ENCODE measurements at places on chromosomes 13 and 19.
A peak's percentile ranks its signal among the peaks of the same experiment; 100 is the strongest.

GRCh38 chr13:39268398-39268797, 230.1 kb downstream of the NHLRC3 start:
- DNase-seq, result no peak

- DNase-seq, result peak; percentile 54
Observed at GRCh38 chr13:33787051-33787591, 30.8 kb upstream of the RFC3 start.

GRCh38 chr13:60689571-60689970, 292.6 kb downstream of the TDRD3 start:
- DNase-seq, result no peak

DNA sequence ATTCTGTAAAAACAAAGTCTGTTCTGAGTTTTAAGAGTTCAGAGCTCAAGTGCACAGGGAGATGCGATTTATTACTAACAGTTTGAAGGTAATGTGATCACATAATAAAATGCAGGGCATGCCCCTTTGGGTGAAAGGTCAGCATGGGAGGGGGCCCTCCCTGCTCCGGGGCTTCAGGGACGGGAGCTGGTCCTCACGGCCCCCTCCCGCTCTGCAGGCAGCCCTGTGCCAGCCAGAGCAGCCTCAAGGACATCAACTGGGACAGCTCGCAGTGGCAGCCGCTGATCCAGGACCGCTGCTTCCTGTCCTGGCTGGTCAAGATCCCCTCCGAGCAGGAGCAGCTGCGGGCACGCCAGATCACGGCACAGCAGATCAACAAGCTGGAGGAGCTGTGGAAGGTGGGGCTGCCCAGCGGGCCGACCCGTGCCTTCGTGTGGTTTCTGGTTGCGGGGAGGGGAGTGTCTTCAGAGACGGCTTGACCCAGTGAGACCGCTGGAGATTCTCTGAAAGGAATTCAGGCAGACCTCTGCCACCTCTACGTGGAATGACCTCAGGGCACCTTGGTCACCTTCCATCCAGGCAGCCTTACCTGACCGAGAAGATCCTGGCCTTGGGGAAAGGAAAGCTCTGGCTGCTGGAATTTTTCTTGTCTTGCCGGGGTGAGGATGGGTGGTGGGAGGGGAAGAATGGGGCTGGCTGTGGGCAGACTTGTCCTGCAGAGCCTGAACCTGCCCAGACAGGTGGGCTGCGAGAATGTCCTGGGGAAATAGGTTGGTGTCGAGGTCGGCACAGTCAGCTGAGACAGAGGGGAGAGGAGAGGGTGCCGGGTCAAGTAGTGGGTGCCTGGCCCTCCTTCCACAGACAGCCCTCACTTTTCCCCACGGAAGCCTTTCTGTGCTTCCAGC, 19.0 kb downstream of the UPF1 start:
- no peak for DNase-seq

DNA sequence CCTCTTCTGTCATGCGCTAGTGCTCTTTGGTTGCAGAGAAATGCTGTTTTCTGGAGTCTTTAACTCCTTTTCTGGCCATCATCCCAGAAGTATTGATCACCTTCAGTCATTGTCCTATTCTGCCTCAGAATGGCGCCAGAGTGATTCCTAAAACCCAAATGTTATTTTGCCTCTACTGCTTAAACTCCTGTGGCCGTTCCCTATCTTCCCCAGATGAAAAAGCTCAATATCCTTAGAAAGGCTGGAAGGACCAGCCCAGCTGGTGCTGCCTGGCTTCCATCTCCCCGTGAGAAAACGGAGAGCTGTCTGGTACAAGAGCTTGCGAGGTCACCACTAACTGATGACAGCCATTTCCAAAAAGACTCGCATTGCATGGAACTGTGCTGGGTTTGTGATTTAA, 179.1 kb downstream of the RBM26 start:
- DNase-seq, result no peak

DNA sequence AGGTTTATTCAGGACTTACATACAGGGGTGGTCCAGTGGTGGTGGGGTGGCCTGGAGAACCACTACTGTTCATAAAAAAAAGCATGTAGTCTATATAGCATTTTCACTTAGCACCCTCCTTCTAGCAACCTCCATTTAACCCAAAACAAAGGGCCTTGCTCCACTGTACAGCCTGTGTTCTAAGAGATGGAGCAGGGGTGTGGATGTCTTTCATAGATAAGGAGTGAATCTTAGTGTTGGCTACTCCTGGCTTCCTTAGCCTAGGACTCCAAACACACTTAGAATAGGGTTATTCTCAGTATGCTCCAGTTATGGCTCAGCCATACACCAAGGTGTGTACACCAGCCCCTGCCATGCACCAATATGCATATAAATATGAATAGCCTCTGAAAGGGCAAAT, 95.2 kb downstream of the ELF1 start:
- DNase-seq, result no peak

GRCh38 chr13:20489185-20489820, 36.4 kb downstream of the CRYL1 start:
- no peak for DNase-seq

GRCh38 chr19:55459950-55460657, 1.3 kb downstream of the ISOC2 start:
- DNase-seq, result peak; percentile 48

DNA sequence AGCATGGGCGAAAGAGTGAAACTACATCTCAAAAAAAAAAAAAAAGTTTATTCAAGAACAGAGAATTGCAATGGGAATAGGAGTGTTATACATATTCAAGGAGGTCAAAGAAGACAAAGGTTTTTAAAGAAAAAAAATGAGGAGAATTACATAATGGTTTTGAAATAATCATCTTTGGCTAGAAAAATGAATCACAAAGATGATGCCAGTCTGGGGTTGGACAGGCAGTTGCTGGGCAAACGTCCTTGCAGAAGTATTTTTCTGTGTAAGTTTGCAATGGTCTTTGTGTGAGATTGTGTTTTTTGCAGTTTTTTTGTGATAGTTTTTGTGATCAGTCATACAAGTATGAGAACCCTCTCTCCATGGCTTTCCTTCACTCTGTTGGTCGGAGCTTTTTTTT, 23.7 kb downstream of the LYPD3 start:
- DNase-seq, result no peak

DNA sequence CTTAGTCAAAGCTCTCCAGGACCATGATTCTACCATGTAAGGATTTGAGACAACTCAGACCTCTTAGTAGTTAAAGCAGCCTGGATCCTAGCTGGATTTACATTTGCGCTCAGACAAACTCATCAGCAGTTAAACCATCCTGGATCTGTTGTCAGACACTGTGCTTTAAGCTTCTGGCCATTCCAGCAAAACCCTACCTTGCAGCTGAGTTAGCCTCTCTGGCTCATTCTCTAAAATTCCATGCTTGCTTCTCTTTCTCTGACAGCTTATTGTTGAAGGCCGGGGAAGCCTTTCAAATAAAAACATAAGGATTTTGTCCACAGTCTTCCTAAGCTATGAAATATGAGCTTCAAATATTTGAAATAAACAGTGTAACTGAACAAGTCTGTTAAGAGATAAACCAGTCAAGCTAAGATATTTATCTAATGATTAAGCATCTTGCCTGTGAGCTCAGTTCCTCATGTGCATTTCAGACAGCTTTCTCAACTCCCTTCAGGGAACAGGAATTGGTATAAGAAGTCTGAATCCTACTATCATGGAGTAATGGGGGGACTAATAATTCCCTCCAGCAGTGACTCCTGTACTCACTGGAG, 89.3 kb downstream of the SLAIN1 start:
- no peak for DNase-seq

DNA sequence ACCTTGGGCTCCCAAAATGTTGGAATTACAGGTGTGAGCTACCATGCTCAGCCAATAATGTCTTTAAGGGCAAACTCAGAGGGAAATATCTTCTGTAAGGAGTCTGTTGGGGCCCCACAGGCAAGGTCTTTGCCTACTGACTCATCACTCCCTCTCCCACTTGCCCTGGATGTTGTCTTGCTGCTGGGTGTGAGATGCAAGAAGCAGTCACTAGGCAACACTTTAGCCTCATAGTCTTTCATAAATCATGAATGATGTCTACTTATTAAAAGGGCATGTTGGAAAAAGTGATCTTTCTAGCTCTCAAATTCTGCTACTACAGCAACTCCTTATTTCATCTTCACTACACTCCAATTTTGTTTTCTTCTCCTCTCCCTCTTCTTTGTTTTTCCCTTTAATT, 34.6 kb upstream of the SLC10A2 start:
- no peak for DNase-seq

DNA sequence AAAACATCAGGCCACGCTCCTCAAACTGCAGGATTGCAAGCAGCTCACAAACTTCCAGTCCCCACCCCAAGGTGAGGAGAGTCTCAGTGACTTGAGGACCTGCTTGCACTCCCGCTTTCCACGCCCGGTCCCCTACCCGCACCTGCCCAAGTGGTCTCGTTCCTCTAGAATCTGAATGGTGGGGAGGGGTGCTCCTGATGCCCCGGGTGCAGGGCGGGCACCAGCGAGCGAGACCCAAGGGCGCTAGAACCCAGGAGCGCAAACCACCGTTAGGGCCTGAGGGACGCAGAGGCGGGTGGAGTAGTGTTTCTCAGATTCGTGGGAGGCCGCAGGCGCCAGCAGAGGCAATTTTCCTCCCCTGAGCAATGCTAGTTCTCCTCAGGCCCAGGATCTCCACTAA, 40.3 kb downstream of the SOX1 start:
- DNase-seq, result no peak

- no peak for DNase-seq
Observed at GRCh38 chr13:78593652-78594455, 9.5 kb downstream of the POU4F1 start.

DNA sequence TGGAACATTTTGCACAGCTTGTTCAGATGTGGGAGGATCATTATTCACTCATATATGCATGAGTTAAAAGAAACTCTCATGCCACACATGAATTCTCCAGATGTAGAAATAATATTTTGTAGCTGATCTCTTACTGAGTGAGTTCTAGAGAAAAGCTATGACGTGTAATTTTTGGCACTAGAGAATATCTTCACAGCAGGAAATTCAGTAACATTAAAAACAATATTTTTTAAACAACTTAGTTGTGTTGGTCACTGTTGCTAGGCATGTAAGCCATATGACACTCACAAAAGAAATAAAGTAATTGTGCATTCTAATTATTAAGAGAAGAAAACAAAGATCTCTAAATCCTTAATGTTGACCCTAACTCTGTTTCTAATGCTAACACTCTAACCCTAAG, 371.4 kb upstream of the SLC10A2 start:
- DNase-seq, result no peak

DNA sequence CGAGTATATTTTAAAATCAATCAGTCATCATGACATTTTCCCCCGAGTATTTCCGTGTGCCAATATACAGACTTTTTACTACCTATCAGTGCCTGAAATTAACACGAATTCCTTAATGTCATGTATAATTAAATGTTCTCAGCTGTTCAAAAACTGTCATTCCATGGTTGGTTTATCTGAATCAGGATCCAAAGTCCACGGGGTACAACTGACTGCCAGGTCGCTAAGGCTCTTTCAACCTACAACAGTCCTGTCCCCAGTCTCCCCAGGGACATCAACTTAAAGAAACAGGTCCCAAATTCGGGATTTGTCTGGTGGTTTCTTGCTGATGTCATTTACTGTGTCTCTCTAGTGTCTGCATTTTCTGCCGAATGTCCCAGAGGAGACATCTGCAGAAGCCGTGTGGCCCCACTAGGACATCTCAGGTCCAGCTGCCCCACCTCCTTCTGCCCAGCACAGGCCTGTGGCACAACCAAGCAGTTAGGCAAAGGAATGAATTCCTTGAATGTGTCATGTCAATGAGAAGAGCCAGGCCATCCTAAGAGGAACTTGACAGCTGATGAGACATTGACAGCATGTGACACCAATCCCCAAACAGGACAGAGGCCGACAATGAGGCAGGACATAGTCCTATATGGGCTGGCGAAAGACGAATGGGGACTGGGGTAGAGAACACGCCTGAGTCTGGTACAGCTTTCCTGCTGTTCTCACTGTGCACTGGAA, 109.5 kb downstream of the STK24 start:
- DNase-seq, result no peak

DNA sequence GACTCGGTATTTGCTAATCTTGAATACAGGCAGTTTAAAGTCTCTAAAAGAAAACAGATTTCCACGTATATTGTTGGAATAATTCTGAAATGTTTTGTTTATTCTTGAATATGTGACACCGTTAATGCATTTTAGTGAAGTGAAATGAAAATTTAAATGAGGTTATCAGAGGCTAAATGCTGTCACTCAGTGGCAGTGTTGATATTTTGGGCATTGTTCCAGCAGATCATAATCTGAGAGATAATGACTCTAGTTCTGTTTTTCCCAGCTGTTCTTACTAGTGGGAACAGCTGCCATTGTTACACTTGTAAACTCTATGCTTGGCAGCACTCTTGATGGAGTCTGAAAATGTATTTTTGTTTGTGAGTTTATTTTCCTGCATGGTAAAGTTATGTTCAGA, 365.6 kb upstream of the SLC10A2 start:
- DNase-seq, result no peak

DNA sequence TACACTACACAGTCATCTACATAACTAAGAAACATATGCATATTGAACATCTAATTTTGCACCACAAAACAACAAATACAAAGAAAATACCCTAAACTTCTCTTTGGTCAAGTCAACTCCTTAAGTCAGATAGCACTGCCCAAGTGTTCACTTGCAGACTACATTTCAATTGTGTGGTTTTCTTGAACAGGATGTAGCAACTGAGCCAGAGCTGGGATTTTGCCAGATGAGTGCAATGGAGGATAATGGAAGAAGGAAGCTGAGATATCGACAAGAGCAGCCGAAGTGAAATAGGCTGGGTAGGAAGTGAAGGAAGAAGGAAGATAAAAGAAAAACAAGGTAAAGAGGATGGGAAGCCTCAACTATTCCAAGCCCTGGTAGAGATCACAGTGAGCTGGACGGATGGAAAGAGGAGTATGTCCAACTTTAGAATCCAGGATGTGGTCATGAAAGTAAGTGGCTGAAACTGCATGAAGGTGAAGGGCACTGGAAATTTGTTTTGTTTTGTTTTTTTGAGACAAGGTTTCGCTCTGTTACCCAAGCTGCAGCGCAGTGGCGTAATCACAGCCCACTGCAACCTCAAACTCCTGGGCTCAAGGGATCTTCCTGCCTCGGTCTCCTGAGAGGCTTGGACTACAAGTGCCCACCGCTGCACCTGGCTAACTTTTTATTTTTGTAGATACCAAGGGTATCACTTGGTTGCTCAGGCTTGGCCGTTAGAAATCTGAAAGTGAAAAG, 15.0 kb downstream of the NUFIP1 start:
- DNase-seq, result peak; percentile 63

GRCh38 chr19:35743640-35744429, 1.4 kb downstream of the U2AF1L4 start:
- no peak for DNase-seq

DNA sequence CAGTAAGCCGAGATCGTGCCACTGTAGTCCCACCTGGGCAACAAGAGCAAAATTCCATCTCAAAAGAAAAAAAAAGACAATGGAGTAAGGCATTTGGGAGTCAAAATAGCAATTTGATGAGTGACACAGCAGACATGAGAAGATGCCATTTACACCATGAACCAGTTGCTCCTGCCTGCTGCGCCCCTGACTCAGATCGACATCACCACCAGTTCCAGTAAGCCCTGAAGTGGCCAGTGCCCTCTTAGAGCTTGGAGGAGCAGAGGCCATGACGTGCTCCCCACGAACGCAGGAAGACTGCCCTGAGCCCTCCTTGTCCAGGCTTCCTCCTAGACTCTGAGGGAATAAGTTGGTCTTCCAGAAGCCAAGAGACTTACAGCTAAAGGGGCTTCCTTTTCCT, 339.2 kb downstream of the MYO16 start:
- DNase-seq, result no peak

Measured in EH (cell line).